NCI-H1436 (cell line): ENCODE measurements at places on chromosomes 1 and 21.
A peak's percentile ranks its signal among the peaks of the same experiment; 100 is the strongest.

DNA sequence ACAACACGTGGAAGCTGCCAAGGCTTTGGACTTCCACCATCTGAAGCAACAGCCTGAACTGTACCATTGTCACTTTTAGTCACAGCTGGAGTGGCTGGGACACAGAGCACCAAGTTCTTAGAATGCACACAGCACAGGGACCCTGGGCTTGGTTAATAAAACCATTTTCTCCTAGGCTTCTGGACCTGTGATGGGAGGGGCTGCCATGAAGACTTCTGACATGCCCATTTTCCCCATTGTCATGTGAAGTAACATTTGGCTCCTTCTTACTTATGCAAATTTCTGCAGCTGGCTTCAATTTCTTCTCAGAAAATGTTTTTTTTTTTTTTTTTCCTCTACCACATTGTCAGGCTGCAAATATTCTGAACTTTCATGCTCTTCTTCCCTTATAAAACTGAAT is 138.6 kb upstream of the BRINP3 start:
- no peak for DNase-seq

DNA sequence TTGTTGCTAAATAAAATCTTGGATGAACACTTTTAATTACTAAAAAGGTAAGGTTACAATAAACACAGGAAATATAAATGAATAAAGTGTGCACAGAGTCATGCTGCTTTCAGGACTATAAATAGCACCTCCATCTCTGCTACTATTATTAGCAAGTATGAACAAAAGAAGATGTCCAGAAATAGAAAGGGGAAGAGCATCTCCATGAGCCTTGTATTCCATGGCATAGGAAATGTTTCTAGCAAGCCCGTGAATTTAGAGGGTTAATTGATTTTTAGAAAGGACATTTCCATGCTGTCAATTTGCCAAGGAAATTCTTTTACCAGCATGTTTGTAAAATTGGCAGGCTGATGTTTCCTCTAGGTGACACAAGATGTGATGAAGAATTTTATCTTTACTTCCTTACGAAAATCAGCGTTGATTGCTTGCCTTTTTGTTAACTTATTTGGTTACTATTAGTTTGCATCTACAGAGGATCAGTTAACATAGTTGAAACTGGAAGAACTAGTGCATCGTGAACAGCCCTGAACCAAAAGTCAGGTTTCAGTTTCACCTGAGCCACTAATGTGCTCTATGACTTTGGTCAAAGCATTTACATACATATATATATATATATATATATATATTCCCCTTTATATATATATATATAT is 45.3 kb downstream of the NR5A2 start:
- no peak for DNase-seq

DNA sequence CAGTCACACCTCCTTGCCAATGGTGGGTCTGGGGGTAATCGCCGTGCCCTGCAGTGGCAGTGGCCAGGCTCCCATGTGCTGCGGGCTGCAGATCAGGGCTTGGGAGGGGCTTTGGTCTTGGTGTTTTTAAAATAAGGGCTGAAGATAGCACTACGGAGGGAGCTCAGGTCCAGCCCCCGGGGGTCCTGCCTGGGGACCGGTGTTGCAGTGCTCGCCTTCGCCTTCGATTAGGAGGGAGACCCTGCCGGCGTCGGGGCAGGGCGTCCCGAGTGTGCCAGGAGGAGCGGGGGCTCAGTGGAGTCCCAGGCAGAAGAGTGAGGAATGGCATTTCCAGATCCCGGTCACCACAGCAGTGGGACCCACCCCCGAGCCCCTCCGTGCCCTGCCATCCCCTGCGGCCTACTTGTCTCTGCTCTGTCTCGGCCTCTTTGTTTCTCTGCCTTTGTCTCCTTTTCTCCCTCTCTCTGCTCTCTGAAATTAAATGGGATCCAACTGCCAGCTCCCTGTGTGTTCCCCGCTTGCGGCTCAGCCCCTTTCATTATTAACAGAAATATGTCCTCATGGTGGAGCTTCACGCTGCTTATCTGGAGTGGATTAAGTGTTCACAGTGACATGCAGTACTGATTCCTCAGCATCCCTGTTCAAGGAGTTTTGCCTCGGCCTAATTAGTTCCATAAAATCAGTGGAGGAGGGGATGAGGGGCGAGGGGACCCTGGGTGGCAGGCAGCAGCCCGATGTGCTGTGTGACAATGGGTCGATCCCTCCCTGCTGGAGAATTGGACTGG is 44.4 kb downstream of the DMRTB1 start:
- no peak for DNase-seq

DNA sequence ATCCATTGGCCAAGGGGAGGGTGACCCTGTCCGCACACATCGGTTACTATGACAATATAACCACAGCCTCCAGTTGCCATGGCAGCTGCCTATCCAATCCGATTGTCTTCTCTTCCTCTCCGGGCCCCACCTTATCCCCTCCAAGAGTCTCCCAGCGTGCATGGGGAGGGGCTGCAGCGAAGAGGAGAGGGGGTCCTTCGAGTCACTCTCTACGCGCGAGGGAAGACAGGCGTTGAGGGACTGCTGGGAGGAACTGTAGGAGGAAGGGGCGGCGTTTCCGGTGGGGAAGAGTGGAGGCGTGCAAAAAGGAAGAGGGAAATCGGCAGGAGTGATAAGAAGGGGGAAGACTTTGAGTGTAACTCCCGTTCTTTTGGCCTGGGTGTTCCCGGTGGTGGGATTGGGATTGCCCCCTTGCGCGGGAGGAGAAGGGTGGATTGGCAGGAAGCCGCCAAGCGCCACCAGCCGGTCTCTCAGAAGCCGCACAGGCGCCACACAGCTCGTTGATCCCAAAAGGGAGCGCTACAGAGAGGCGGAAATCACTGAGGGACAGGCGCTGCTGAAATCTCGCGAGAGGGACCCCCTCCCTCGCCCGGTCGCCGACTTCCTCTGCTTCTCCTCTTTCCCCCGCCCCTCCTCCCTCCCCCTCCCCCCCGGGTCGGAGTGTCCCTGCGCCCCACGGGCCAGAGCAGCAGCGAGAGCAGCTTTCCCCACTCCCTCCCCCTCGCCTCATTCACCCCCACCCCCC is 384 bp upstream of the SMG7 start:
- DNase-seq, result peak; percentile 94
